ENCODE measurements at places on chromosomes 5 and 9.
A peak's percentile ranks its signal among the peaks of the same experiment; 100 is the strongest.

DNA sequence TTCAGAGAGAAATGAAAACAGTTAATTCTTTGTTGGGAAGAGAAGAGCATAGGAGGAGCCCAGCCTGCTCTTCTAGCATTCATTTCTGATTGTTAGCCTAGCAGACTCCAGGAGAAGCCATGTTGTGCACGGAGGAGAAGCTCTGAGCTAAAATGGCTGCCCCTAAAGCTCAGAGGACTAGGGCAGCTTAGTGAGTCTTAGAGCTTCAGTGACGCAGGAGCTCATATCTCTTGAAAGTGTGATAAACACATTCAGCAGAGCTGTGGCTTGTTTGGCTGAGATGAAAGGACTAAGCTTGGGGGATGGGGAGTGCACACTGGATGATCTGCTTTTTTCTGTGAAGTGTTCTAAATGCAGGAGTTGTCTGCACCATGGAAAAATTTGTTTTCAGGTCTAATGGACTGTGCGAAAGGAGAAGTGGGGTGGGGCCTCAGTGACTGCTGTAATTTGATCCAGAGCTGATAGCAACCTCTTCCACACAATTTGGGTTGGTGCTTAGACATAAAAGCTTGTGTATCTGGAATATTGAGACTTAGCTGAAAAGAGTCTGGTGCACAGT, 58.5 kb downstream of the ZNF462 start:
- DNase-seq = no peak

DNA sequence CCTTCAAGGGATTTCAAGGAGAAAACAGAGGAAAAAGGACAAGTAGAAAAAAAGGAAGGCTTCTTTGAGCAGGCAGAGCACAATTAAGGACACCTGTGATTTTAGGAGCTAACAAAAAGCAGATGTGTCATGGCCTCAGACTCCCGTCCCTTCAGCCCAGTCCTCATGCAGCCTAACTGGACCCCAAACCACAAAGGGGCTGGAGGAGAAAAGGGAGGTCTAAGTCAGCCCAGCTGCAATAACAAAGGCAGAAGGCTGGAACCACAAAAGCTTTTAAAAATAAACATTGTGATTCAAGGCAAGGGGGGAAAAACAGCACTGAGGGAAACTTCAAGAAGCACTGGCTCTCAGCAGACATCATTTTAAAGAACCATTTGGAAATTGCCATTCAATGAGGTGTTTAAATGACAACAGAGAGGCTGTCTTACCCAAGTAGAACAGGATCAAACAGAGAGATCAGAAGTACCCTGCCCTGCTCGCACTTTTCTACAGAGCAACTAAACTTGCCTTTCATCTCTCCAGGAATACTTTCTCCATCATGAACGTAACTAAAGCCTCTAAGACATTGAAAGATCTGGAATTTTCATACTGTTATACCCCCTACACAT, 89.3 kb downstream of the SEMA5A start:
- DNase-seq = no peak

GRCh38 chr5:127590156-127590722, 58.6 kb upstream of the CTXN3 start:
- DNase-seq = no peak

GRCh38 chr9:1434052-1434767, 384.1 kb downstream of the DMRT2 start:
- no peak for DNase-seq

DNA sequence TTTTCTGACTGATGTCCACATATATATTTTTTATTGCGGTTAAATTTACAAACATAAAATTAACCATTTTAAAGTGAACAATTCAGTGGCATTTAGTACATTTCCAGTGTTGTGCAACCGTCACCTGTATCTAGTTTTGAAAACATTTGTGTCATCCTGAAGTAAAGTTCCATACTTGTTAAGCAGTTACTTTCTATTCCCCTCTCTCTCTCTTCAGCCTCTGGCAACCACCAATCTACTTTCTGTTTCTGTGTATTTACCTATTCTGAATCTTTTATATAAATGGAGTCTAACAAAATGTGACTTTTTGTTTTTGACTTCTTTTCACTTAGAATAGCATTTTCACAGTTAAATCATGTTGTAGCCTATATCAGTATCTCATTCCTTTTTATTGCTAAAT, 480.1 kb upstream of the SMARCA2 start:
- DNase-seq = no peak

- no peak for DNase-seq
Measured at GRCh38 chr9:4464911-4465513, 25.3 kb upstream of the SLC1A1 start.

GRCh38 chr9:106639873-106640568, 222.9 kb upstream of the ZNF462 start:
- DNase-seq = no peak

DNA sequence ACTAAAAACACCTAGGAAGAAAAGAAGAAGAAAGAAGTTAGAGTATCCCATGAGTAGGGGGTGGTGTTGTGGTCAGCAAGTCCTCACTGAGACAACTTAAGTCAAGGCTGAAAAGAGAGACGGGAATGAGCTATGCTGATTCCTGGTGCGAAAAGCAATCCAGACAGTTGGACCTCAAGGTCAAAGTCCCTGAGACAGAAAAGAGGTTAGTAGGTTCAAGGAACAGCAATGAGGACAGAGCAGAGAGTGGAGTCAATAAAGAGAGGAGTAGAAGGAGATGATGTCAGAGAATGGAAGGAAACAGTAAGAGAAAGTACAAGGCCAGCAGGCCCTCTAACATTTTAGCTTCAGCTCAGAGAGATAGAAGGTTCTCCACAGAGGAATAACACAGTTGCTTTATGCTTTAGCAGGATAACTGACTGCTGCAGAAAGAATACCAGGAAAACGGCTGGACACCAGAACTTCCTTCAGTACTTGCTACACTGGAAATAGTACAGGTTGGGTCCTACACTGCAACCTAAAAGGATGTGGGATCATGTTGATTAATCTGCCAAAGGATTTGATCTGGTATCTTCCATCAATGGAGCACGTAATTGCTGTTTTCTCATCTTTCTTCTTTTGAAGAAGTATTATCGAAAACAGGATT, 43.6 kb downstream of the GNAQ start:
- DNase-seq = no peak

GRCh38 chr5:28397502-28397941, 1359.1 kb upstream of the CDH9 start:
- DNase-seq = no peak

- no peak for DNase-seq
Measured at GRCh38 chr5:172493906-172494305, 39.6 kb upstream of the SH3PXD2B start.

- DNase-seq = no peak
Measured at GRCh38 chr9:4982721-4983482, 2.2 kb upstream of the JAK2 start.

DNA sequence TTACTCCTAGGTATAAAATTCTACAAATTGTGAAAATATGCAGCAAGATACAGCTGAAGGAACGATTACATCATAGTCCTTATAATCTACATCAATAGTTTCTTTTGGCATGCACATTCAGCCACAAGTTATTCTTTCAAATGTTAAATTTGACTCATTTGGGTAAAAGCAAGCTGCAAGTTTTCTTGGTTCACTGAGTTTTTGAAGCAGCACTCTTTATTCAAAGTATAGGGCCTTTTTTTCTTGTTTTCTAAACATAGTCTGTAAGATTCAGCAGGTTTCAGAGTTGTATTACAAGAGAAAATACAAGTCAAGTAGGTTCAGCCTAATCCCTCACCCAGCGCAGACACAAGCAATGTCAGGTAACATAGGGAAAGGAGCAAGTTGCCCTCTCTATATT, 981.5 kb downstream of the PTPRD start:
- DNase-seq = no peak

GRCh38 chr5:122680623-122681350, 94.1 kb upstream of the SNX2 start:
- DNase-seq = no peak

DNA sequence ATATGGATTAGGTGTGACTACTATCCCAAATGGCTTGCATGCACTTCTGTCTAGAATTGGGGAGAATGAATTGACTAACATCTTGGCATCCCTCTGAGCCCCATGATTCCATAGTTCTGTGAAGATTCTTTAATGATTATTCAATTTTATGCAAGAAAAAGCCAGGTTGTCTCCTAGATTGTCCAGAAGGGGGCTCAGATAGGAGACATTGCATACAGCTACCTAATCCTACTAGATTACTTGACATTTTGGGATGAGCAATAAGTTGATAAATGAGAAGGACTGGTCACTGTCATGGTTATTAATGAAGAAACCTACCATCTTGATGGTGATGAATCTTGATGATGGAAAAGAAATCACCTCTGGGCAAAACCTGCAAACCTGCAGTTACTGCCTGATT, 117.0 kb downstream of the CARTPT start:
- DNase-seq = no peak

DNA sequence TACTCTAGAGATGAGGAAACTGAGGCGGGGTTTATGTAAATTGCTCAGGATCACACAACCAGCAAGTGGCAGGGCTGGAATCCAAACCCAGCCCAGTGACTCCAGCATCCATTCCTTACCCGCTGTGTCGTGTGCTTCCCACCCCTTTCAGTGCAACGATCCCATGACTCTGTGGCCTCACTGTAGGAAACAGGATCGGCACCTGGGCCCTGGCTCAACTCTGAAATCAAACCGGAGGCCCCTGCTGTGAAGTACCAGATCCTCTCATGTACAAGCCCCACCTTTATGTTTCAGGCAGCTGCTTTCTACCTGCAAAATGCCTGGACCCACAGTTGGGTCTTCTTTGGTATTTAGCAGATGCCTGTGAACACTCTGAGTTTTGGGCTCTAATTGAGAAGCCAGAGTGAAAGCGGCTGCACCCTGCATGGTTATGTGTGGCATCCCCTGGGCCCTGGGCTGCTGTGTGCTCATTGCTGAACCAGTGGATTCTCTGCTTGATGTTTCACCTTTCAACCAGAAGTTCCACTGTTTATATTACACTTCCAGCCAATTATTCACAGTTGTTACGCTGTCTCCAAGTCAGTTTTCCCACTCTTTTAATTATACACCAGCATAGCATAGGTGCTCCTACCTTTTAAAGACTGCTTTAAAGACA, 36.7 kb downstream of the ABLIM3 start:
- no peak for DNase-seq

- no peak for DNase-seq
Measured at GRCh38 chr9:79884546-79884945, 312.8 kb downstream of the TLE4 start.

GRCh38 chr5:1642221-1642620, 118.5 kb upstream of the LPCAT1 start:
- no peak for DNase-seq

GRCh38 chr5:4643190-4643589, 496.9 kb upstream of the ADAMTS16 start:
- no peak for DNase-seq

- DNase-seq = no peak
Measured at GRCh38 chr5:130992621-130993020, 172.4 kb downstream of the HINT1 start.

GRCh38 chr5:178404987-178405386, 172.4 kb upstream of the PHYKPL start:
- DNase-seq = no peak

DNA sequence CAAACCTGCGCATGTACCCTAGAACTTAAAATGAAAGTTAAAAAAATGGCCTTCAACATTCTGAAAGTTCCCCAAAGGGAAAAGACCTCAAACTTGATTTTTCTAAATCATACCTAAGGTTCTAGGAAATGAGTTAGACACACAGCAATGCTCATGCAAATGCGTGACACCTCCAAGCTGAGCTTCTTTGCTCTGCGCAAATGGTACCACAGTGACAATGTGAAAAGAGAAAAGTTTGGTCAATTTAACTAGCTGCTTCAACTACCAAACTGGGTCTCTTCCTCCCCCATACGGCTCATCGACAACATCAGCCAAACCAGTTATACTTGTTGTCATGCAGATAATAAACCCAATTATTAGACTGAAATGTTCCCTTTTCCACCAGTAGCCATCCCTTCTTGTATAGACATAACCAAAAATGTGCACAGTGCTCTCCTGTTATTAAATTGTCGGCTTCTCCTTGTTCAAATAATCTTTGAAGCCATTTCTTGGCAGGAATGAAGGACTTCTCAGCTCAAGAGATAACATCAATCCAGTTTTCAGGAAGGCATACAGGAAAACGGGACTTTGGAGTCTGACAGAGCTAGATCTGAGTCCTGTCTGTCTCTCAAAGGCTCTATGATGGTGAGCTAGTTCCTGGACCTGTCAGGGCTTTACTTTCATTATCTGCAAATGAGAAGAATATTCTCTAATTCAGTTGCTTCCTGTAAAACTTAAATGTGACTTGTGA, 185.6 kb upstream of the NR3C1 start:
- no peak for DNase-seq

- no peak for DNase-seq
Measured at GRCh38 chr5:59607138-59607765, 286.3 kb downstream of the PDE4D start.

- peak; percentile 24 for DNase-seq
Measured at GRCh38 chr5:178483620-178484019, 106.6 kb downstream of the COL23A1 start.

DNA sequence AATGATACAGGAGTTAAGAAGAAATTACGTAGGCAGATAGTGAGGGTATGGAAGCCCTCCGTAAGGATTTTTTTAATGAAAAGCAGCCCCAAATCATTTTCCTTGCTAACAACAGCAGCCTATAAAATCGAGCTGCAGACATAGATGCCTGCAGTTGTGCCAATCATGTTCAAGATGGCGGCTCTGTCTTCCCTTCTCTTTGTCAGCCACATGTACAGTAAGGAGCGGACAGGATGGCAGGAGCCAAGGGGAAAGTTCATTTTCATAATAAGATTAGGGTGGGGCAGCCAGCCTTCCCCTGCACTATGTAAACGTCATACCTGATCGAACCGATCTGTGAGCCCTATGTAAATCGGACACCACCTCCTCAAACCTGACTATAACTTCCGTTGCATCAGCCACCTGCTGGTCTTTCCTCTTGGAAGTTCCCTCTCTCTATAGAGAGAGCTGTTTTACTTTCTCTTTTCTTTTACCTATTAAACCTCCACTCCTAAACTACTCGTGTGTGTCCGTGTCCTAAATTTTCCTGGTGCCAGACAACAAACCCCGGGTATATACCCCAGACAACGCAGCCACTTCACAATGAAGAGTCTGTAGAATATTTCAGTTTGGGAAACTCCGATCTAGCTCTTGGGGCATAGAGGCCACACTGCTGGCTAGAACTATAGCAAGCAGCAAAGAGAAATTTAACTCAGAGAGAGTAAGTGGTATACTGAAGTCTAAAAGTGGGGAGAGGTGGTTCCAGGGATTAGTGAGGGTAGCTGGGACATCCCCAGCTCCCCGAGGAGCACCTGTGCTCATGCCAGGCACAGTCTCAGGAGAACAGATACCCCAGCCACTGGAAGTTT, 20.8 kb upstream of the SLC24A2 start:
- DNase-seq = no peak

GRCh38 chr9:126363250-126363649, 36.6 kb downstream of the MVB12B start:
- DNase-seq = no peak

GRCh38 chr9:69997524-69997923, 46.1 kb upstream of the MAMDC2 start:
- DNase-seq = no peak

Measured in activated CD8-positive, alpha-beta memory T cell treated with anti-CD3 and anti-CD28 coated beads for 1 hour (primary cell).